ENCODE measurements at places on chromosomes 2 and 18.

GRCh38 chr18:13392899-13393298 lies 174.3 kb downstream of the LDLRAD4 start:
- no peak for DNase-seq

- DNase-seq = no peak
These were observed 2.6 kb downstream of the MAP2 start for GRCh38 chr2:209426432-209426831.

DNA sequence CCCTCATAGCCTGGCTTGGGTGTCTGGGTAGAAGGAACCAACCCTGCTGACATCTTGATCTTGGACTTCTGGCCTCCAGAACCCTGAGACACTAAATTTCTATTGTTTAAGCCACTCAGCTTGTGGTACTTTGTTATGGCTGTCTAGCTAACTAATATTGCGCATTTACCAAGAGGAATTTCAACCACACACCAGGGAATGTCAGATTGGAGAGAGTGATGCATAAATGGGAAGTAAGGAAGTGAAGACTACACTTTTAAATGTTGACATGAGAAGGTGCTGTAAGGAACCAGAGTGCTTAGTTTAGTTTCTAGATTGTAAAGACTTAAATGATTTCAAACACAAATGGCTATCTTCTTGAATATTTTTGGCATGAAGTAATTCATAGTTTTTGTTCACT lies 98.9 kb upstream of the ITGB6 start:
- DNase-seq = no peak

GRCh38 chr2:20643060-20643459 lies 7.8 kb downstream of the HS1BP3 start:
- DNase-seq = no peak

DNA sequence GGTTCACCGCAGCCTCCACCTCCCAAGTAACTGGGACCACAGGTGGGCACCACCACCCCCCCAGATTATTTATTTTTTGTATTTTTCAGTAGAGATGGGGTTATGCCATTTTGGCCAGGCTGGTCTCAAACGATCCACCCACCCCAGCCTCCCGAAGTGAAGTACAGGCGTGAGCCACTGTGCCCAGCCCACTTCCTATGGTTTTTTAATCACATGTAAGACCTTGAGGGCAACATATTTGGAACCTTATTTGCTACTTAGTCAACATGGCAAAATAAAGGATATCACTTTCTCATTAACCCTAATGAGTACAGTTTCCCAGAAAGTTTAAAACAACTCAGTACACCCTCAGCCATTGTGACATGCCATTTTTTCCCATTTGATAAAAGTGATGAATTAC lies 64.7 kb downstream of the EIF5B start:
- no peak for DNase-seq

- no peak for DNase-seq
These were observed 16.2 kb upstream of the GLS start for GRCh38 chr2:190864375-190864774.

DNA sequence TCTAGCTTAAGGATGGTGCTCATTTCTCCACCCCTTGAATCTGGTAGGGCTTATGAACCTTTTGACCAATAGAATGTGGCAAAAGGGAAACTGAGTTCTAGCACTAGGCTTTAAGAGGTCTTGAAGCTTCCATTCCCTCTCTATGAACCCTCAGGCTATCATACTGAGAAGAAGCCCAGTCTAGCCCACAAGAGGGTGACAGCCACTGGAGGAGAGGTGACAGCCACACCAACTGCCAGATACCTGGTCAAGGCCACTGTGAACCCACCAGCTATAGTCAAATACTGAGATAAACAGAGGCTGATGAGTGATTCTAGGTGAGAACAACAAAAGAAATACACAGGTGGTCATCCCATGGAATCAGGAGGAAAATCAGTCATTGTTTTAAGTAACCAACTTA lies 37.6 kb downstream of the NCKAP5 start:
- DNase-seq = no peak

- no peak for DNase-seq
These were observed 460.5 kb downstream of the ERBB4 start for GRCh38 chr2:212078103-212078502.

- no peak for DNase-seq
These were observed 49.3 kb downstream of the TNP1 start for GRCh38 chr2:216810399-216811160.

GRCh38 chr2:237264480-237265219 lies 149.3 kb downstream of the COL6A3 start:
- DNase-seq = no peak

DNA sequence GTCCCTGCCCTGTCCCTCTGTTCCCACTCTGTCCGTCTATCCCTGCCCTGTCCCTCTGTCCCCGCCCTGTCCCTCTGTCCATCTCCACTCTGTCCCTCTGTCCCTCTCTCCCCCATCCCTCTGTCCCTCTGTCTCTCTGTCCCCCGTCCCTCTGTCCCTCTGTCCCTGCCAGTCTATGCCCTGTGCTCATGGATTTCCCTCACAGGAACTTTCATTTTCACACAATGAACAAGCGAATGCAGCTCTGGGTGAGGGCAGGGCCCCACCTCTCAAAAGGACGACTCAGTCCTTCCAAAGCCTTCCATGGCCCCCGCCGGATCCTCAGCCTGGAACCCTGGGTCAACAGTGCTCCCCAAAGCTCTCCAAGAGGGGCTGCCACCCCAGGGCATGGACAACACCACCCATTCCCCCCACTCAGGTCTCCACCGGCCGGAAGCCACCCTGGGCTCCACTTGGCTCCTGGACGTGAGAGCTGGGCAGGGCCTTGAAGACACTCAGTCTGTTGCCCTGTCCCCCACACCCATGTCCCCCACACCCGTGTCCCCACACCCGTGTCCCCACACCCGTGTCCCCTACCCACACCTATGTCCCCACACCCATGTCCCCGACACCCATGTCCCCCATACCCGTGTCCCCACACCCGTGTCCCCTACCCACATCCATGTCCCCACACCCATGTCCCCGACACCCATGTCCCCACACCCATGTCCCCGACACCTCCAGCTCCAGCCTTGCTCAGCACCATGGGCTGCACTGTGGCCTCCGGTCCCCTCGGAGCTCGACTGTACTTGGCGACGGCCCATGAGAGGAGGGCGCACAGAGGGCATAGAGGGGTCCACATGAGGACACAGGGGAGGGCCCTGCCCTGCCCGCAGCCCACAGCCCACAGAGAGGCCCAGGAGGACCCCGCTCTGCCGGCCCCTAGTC lies 156.0 kb downstream of the PXDN start:
- no peak for DNase-seq

- no peak for DNase-seq
These were observed 828.0 kb downstream of the SLC4A3 start for GRCh38 chr2:220455351-220455990.

DNA sequence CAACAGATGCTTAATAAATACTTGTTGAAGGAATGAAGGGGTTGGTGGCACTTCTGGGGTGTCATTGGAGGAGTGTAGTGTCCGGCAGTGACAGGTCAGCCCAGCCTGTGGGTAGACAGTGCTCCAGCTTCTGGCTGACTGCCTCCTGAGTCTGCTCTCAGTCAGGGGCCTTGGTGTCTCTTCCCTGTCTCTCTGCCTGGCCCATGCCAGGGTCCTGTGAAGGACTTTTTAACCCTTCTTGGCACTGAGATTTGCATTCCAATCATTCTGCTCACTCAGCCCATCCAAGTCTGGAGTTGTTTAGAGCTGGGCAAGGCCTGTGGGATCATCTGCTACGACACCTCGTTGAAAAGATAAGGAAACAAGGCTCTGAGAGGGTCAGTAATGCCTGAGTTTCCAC lies 1.4 kb upstream of the KCNK3 start:
- DNase-seq = no peak

- no peak for DNase-seq
These were observed 196.1 kb downstream of the LTBP1 start for GRCh38 chr2:33142810-33143209.

DNA sequence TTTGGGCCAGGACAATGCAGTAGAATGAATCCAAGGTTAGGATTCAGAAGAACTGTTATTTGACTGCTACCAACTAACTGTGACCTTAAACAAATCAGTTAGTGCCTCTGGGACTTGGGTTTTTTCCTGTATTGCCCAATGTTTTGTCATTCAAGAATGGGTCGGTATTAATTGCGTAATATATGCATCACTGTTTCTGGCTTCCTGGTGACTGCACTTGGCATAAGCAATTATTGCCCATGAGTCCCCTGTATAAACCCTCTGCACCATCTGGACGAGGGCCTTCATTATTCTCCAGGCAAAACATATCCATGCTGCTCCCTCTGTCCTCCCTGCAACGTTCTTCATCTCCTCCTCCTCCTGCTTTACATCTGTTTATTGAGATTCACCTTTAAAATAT lies 255.8 kb upstream of the LRRTM1 start:
- no peak for DNase-seq

DNA sequence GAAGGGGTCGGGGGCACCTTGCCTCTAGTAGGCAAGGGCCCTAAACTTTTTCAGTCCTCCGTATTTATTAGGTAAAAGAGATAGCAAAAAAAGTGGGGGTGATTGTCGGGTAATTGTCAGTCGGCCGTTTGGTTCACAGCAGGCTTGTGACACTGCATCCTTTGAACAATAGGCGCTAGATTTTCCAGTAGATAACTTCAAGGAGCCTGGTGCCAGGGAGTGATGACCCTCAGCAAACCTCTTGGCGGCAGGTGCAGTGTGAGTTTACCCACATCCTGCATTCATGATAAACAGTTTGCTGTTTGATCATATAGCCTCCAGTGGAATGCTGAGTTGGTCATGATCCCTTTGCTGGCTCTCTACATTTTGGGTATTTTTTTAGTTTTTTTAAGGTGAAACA lies 22.9 kb downstream of the SERPINB8 start:
- DNase-seq = no peak

DNA sequence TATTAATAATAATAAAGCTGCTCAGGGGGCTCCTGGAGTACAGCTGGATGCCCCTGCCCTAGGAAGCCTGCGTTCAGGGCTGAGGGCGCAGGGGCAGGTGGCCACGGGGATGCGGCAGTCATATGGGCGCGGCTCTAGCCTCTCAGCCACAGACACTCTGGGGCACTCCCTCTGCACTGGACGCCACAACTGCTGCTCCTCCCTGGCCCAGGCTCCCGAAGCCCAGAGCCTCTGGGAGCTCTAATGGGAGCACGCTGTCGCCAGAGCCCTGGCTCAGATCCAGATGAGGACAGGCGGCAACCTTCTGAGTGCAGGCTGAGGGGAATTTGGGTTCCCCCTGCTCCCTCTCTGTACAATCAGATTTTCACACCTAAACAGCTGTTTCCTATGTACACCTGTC lies 93.6 kb downstream of the MTCL1 start:
- DNase-seq = no peak

- DNase-seq = no peak
These were observed 91.0 kb upstream of the KCNH7 start for GRCh38 chr2:162929571-162929970.

- DNase-seq = no peak
These were observed 23.5 kb downstream of the HDLBP start for GRCh38 chr2:241291977-241292376.
